Activated CD4-positive, alpha-beta T cell treated with anti-CD3 and anti-CD28 coated beads for 24 hours (primary cell): ENCODE measurements at places on chromosomes 2 and 18.

GRCh38 chr2:94996305-94997100 lies 29.0 kb upstream of the MAL start:
- no peak for DNase-seq

- peak; percentile 23 for DNase-seq
Measured at GRCh38 chr2:234135750-234136221, 85.3 kb downstream of the SPP2 start.

DNA sequence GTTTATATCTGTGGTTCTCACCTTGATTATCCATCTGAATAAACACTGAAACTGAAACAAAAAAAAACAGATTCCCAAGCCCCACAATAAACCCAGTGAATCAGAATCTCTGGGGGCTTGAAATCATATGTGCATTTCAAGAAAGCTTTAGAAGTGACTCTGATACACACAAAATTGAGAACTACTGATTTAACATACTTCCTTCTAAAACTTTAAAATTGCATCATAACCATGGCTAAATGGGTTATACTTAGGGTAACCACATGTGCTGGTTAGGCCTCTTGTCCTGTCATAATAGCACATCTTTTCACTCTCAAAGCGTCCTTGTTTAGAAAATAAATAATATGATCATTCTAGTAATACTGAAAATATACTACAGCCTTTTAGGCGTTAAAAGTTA lies 100.9 kb downstream of the ATAD2B start:
- no peak for DNase-seq

DNA sequence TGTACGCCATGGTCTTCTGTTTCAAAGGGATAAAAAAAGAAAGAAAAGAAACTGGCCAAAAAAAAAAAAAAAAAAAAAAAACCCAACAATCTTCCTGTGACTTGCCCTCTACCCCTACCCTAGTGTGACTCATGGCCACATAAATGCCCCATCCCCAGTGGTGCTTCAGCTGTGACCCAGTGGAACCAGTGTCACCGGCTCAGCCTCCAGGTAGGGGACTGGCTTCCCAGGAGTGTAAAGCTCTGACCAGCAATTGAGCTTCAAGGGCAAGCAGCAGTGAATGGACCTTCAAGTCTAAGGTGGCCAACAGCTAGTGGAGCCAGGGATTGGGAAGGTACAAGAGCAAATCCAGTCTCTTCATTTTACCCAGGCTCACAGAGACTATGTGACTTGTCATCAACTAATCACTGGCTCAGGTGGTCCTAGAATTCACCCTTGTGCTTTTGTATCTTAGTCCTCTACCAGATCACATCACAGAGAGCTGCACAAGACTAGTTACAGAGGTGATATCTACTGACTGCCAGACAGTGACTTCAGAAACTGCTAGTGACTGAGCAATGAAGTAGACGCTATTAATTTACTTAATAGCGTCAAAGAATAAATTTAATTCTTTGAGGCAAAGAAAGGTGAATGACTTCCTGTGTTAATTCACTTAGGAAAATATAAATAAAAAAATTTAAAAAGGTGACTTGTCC lies 1.3 kb upstream of the TGFBRAP1 start:
- no peak for DNase-seq

DNA sequence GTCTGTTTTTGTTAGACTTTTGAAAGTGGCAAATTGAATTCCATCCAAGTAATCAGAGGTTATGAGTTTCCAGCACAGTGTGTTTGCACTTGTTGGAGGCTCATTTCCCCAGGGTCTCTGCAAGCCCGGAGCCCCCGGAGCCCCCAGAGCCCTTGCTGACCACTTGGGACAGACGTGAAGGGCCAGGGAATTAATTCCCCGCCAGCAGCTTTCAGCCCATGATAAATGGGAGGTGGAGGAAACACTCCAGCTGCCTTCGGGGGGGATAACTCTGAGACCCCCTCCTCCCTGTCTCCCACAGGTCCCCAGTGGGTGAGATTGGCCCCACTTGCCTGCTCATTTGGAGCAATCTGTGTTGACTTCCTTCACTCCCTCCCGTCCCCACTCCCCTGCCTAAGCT lies 79.2 kb downstream of the KLHL29 start:
- no peak for DNase-seq

DNA sequence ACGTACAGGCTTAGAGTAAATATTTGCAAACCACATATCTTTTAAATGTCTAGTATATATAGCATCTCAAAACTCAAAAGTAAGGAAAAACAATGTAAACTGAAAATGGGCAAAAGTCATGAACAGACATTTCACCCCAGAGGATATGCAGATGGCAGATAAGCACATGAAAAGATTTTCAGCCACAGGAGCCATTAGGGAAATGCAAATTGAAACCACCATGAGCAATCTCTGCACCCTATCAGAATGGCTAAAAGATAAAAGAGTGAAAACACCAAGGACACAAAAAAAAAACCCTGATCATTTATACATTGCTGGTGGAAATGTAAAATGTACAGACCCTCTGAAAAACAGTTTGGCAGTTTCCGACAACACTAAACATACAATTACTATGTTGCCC lies 292.7 kb downstream of the ZNF516 start:
- no peak for DNase-seq

DNA sequence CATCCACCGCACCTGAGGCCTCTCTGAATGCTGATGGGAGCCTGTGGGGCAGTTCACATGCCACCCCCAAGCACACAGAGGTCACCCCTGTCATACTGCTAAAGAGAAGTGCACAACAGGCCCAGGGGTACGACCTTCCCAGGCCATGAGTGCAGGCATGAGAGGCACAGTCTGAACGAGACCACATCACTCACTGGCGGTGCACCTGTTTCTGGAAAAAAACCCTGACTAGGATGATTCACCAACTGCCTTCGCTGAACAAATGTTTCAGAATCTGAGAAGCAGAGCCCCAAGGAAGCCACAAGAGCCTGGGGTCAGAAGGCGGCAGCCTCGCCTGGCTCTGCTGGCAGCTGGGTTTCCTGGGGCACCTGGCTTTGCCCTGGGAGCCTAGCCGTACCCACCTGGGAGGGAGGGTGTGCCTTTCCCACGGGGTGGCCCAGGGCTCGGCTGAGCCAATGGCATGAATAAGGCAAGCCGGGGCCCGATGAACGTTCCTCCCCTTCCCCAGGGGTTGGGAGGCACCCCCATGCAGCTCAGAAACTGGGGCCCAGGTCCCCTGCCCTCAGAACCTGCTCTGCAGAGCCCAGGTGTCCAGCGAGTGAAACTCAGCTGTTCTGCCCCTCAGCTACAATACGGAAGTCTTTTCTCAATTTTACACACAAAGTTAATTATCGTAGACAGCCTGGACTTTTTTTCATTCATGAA lies 73.8 kb downstream of the HDAC4 start:
- DNase-seq: peak; percentile 53

GRCh38 chr2:3745920-3746319 lies 42.5 kb downstream of the DCDC2C start:
- no peak for DNase-seq

DNA sequence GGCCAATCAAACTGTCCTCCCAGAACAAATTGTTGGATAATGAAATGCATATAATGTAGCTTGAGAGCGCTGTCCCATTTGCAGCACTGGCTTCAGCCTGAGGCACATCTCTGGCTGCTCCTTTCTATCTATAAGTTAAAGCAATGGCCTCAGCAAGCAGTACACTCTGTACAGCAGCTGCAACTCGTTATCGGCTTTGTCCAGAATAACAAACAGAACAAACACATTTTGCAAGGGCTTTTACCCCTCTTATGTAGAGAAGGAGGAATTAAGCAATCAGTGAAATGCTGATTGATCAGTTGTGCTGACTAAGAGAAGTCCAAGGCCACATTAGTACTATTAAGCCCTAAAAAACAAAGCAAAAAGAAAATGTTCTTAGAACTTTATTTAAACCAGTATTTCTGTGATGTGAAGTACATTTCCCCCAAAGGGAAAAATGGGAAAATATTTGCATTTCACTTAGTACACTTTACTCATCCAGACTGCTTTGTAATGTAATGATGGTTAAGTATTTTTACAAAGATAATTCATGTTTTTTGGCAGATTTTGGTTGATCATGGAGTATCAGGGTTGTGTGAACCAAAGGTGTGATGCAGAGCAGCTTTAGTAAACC lies 15.0 kb upstream of the CPS1 start:
- no peak for DNase-seq

DNA sequence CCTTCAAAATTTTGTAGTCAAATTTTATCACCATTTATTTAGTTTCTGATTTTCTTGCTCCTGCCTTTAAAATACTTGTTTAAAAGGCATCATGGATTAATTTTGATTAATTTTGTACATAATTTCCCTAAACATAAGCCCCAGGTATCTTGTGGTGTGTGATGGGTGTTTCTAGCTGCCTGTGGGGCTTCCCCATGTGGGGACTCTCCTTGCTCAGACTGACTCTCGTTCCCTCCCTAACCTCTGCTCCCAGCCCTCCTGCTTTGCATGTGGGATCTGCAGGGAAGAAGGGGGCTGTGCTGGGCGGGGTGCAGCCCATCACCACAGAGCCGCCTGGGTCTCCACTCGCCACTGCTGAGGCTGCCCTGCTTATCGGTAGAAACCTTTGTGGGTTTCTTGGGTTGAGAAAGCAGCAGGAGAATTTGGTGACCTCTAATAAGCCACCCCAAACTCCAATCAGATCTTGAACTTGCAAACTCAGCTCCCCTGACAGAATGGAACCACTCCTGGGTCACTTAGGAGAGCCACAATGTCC lies 72.5 kb downstream of the MRPS9 start:
- no peak for DNase-seq

DNA sequence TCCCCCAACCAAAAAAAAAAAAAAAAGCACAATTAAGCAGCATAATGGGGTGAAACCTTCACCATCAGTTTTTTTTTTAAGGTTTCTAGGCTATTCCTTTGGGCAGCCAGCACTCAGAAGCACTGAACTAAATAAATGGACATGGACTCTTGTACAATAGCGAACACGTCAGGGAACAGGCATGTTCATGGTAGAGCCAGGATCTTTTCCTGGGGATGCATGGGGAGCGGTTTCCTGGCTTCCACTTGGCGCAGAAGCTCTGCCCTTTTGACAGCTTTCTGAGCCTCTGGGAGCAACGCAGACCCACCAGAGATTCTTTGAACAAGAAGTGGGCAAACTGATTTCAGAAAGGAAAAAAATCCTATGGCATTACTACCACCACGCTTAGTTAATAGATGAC lies 35.0 kb downstream of the ALPK2 start:
- DNase-seq: no peak

- no peak for DNase-seq
Measured at GRCh38 chr18:79123948-79124347, 54.8 kb downstream of the ATP9B start.

DNA sequence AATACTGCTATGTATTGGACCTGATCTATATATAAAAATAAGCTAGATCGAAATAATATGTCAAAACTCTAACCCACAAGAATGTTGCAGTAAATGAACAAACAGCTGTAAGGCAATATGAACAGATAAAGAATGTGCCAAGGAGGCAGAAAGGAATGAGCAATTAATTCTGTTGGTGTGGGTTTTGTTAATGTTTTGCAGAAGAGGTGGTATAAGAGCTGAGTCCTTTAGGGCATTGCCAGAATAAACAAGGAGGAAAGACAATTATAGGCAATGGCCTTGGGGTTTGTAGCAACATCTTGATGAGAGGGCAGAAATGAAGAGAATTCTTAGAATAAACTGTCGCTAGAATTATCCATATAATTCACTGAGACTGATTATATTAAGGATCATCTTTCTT lies 240.9 kb upstream of the GULP1 start:
- no peak for DNase-seq

- no peak for DNase-seq
Measured at GRCh38 chr2:86786001-86786536, 4.6 kb downstream of the CD8A start.

GRCh38 chr18:23257686-23258565 lies 122.6 kb downstream of the CABLES1 start:
- no peak for DNase-seq

DNA sequence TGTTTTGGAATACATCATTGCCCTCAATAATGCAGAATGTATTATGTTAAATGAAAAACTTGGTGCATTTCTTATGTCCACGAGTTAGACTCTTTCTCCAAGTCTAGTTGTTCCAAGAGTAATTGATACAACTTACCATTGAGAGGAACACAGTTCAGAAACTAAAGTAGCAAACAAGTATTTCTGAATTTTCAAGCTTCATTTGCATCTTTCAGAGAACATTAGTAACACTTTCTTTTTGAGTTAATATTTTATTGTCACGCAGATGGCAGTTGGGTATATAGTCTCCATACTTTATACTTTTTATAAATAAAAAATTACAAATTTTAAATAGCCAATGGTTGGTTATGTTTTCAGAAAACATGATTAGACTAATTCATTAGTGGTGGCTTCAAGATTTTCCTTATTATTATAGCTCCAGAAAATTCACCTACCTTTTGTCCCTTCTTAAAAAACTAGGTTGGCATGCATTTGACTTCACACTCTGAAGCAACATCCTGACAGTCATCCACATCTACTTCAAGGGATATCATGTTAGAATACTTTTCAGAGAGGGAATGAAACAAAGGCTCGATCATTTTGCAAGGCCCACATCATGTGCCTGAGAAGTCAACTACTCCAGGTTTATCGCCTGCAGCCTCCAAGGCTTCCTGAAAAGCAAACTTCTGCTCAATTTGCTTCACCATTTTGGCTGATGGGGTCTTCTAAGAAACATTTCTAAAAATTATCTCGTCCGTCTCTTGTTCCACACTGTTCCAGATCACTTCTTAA lies 29.9 kb downstream of the LYPD6B start:
- DNase-seq: no peak

- no peak for DNase-seq
Measured at GRCh38 chr2:183219888-183220287, 95.6 kb downstream of the NUP35 start.
